Placental pericyte (primary cell): ENCODE measurements at places on chromosomes 12 and 14. TPM values are rescaled to one million over a fixed set of nuclear protein-coding genes. Genes with fewer than 3 reads are reported as not detected.

Gene LMNTD1
- total RNA-seq = not detected in 2 replicates

Gene KRT73
- total RNA-seq = not detected in 2 replicates

Gene MMP19
- total RNA-seq = 9.0 and 11.2 TPM in 2 replicates

Gene IQSEC3
- under 0.01 TPM in 1 of 2 replicates, not detected in the other for total RNA-seq

Gene OR4E2
- total RNA-seq = not detected in 2 replicates

Gene SLC25A47
- total RNA-seq = not detected in 2 replicates

Gene DPY19L2
- 1.3 and 9.7 TPM in 2 replicates for total RNA-seq

Gene DLK1
- not detected in 2 replicates for total RNA-seq

Gene CLEC1A
- total RNA-seq = not detected in 2 replicates

Gene FGF6
- total RNA-seq = not detected in 2 replicates

Gene PROX2
- not detected in 2 replicates for total RNA-seq

Gene GZMB
- total RNA-seq = not detected in 2 replicates

Gene KCNK10
- not detected in 2 replicates for total RNA-seq

Gene CPSF2
- 28.0 and 45.8 TPM in 2 replicates for total RNA-seq

Gene PTPN21
- total RNA-seq = 11.6 and 14.5 TPM in 2 replicates

Gene POTEM
- not detected in 2 replicates for total RNA-seq

Gene NINJ2
- 0.22 and 0.57 TPM in 2 replicates for total RNA-seq

Gene NKX2-1
- not detected in 2 replicates for total RNA-seq

Gene KRT77
- total RNA-seq = not detected in 2 replicates

Gene RHOJ
- total RNA-seq = 1.5 and 2.4 TPM in 2 replicates

Gene GALNT9
- total RNA-seq = 0.22 and 0.29 TPM in 2 replicates

Gene ARG2
- total RNA-seq = 8.0 and 9.2 TPM in 2 replicates

Gene MDGA2
- under 0.01 and 0.43 TPM in 2 replicates for total RNA-seq

Gene TBX3
- total RNA-seq = 24.7 and 182 TPM in 2 replicates
